HFF-Myc (cell line): ENCODE measurements at places on chromosomes 7 and 10.

DNA sequence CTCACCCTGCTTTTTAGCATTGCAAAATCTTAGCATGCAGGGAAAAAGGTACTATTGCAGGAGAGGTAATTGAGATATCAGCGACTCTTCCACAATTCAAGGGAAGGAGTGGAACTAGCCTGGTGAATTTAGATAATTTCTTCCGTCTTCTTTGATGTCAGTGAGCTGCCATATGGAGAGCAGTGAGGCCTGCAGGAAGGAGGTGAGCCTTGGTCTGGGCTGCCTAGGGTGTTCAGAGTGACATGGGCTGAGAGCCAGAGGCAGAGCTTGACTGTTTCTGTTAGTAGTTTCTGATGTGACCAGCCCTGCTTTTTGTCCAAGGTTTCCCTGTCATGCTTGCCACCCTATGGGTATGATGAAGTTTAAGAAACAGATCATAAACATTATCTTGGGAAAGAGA is 28.6 kb downstream of the KAT6B start:
- no peak for DNase-seq

GRCh38 chr7:22596763-22597400 is 96.9 kb upstream of the STEAP1B start:
- no peak for DNase-seq

DNA sequence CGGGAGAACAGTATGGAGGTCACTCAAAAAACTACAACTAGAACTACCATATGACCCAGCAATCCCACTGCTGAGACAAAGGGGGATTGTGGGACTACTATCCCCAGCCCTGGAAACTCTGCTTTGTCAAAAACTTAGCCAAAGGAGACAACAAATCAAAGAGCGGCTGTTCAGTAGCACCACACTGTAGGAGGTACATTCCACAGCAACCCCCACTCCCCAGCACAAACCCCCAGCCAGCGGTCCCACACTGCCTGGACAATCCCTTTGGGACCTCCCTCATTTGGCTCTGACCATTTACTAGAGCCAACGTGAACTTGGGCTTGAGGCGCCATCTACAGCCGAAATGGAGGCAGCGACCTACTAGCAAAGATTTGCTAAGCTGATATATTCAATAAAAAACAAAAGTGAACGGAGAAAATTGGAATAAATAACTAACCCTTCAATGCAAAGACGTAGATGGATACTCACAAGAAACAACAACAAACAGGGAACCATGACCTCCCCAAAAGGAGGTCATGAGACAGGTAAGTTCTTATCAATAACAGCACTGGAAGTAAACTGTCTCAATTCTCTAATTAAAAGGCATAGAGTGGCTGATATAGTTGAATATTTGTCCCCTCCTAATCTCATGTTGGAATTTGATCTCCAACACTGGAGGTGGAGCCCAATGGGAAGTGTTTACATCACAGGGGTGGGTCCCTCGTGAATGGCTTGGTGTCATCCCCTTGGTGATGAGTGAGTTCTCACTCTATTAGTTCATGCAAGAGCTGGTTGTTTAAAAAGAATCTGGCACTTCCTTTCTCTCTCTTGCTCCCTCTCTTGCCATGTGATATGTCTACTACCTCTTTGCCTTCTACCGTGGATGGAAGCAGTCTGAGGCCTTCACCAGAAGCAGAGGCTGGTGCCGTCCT is 119.0 kb upstream of the KCNMA1 start:
- peak; percentile 30 for DNase-seq

GRCh38 chr10:28082316-28082715 is 83.4 kb upstream of the ODAD2 start:
- DNase-seq: no peak

DNA sequence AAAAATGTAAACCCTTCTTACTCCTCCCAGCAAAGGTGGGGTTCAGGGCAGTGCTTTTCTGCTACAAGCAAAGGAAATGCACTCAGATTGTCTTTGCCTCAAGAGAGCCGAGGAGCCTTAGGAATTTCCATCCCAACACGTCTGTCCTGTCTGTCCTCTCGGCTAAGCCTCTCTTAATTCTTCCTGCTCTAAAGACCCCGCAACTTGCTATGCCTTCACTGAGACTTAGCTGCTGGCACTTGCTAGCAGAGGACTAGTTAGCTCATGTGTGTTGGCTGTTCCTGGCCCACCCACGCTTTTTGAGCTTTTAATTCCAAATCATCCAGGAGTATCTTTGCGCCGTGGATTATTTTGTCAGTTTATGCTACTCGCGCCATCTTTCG is 481 bp upstream of the NPM3 start:
- DNase-seq: no peak

DNA sequence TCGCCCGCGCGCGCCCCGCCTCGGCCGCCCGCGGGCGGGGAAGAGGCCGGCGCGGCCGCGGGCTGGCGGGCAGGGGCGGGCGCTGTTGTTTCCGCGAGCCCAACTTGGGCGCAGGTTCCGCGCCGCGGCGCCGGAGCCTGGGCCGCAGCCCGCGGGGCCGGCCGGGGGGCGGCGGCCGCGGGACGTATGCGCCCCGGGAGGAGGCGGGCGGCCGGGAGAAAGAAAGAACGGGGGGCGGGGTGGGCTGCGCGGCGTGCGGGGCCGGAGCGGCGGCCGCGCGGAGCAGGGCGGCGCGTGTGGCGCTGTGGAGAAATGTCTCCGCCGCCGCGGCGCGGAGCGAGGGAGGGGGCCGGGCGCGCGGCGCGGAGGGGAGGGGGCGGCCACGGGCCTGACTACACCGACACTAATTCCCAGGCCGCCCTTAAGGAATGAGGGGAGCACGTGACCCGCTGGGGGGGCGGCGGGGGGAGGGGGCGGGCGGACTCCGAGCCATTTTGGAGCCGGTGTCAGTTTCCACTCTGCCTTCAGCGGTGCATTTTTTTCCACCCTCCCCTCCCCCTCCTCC is at the start of gene BMI1:
Gene BMI1, plus strand, starts transcription at position 509 of the 565 bp plus-strand sequence. CDS start 5,351 bp downstream, outside the sequence.
- DNase-seq: no peak

GRCh38 chr10:60456053-60456452 is 66.4 kb upstream of the ANK3 start:
- DNase-seq: no peak

- DNase-seq: no peak
Measured at GRCh38 chr10:26502986-26503385, 64.8 kb downstream of the APBB1IP start.

- no peak for DNase-seq
Measured at GRCh38 chr7:29369909-29370488, 175.4 kb downstream of the CHN2 start.

- no peak for DNase-seq
Measured at GRCh38 chr7:120877701-120878100, 19.8 kb upstream of the TSPAN12 start.

- no peak for DNase-seq
Measured at GRCh38 chr10:88531392-88532052, 51.6 kb downstream of the RNLS start.

DNA sequence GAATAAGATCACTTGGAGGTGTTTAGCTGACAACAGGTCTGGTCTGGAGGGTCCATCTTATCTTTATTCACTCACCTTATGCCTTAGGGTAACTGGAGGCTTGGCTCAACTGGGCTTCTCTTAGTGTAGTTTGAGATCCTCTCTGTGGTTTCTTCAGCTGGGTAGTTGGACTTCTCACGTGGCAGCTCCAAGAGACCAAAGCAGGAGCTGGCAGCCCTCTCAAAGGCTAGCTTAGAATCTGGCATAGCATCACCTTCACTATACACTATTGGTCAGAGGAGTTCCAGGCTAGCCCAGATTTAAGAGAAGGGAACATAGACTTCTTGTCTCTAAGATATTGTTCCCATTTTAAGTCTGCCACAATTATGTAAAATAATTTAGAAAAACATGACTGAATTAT is 16.4 kb downstream of the ADK start:
- DNase-seq: no peak

- DNase-seq: no peak
Measured at GRCh38 chr7:23783115-23783514, 73.1 kb downstream of the STK31 start.

DNA sequence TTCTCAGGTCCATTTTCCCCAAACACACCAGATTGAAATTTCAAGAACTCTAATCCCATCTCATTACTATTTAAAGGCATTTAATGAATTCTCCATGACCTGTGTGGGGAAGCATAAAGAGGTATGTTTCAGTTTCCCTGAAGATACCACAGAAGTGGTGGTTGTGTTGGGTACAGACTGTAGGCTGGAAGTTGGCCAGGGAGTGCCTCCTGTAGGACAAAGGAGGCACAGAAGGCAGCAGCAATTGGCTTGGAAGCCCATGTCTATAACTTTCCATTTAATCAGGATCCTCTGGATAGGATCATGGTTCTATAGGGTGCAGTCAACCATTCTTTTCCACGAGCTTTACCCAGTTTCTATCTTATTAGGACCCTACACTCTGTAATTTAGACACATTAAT is 8.6 kb upstream of the BET1 start:
- DNase-seq: no peak

DNA sequence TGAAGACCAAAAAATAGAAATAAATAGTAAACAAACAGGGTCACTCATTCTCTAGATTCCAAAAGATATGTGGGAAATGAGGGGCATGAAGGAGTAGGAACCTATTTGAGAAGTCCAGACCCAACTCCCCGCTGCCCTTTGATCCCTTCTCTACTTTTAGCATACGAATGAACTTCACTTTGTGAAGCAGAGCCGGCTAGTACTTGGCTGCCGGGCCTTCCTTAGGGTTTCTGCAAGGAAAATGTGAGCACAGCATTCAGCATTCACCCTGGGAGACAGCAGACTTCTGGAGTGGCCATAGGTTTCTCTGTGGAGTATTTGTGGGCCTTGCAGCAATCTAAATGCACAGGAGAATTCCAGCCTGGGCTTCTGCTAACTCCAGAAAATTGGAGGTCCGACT is 76.3 kb upstream of the PRKAR2B start:
- DNase-seq: no peak

GRCh38 chr7:69184339-69184738 is 413.9 kb upstream of the AUTS2 start:
- DNase-seq: no peak

GRCh38 chr10:10818082-10818481 is 199.6 kb upstream of the CELF2 start:
- no peak for DNase-seq

DNA sequence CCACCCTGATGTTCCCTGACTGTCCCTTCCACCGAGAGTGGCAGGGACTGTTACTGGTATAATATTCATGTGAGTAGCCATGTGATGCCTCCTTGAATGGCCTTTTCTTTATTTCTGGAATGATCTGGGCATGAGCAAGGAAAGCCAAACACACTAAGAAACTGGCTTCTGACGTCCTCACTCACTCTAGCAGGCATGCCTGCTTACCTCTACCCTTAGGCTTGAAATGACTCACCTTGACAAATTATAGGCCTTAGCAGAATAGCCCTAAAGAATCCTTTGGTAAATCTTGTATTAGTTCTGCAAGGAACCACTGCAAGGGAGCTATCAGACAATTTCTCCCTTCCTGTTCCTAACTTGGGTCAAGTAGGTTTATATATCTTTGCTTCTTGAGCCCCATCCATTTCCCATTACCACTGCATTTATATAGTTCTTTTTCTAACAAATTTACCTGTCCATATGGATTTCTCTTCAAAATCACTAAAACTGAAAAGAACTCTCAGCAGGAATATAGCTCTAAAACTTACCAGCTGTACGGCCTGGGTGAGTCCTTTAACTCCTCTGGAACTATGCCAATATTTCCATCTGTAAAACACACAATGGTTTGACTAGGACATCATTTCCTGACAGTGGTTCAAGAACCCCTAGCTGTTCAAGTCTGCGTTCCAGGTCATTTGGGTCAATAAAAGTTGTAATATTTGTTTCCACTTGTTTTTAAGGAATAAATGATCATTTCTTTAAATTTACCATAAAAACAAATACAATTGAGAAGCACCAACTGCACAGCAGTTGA is 13.0 kb upstream of the NDUFA5 start:
- DNase-seq: no peak

DNA sequence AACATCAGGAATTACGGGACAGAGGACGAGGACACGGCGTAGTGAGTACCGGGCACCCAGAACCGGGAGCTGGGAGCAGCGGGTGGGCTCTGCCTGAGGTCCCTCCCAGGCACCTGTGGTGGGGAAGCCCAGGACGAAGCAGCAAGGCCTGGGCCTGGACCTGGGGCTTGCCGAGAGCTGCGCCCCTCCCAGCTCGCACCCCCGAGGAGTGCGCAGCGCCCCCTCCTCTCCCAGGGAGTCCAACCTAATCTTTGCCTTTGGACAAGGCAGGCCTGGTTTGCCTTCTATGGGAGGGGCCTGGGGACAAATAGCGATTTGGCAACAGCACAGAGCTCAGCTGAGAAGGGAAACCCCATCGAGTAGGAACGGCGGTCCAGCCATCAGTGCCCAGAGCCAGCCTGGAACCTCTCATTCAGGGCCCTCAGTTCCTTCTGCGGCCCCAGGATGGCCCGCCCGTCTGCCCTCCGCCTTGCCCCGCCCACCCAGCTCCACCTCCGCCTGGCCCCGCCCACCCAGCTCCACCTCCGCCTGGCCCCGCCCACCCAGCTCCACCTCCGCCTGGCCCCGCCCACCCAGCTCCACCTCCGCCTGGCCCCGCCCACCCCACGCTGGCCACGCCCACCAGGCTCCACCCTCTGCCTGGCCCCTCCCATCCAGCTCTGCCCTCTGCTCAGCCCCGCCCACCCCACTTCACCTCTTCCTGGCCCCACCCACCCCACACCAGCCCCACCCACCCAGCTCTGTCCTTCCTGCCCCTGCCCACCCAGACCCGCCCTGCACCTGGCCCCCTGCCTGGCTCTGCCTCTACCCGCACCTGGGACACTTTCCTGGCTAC is 32.5 kb upstream of the KNDC1 start:
- DNase-seq: no peak

DNA sequence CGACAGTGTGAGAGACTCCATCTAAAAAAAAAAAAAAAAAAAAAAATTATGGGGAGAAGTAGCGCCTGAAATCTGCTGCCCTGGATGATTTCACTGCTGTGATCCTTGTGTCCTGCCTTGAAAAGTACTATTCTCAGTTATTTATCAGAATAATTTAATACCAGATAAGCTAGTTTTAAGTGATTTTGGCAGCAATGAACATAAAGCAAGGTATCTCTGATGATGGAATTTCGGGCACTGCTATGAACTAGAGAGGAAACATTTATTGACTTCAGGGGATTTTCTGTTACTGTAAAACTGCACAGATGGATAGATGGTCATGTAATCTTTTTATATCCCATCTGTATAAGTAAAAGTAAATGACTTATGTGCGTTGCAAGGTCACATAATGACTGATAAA is 619.1 kb upstream of the ANKRD30A start:
- no peak for DNase-seq

GRCh38 chr10:86945361-86946212 is 11.8 kb downstream of the MMRN2 start:
- no peak for DNase-seq
